ENCODE measurements at places on chromosomes 4 and X.

- no peak for DNase-seq
Observed at GRCh38 chr4:156677656-156678055, 293.9 kb downstream of the PDGFC start.

DNA sequence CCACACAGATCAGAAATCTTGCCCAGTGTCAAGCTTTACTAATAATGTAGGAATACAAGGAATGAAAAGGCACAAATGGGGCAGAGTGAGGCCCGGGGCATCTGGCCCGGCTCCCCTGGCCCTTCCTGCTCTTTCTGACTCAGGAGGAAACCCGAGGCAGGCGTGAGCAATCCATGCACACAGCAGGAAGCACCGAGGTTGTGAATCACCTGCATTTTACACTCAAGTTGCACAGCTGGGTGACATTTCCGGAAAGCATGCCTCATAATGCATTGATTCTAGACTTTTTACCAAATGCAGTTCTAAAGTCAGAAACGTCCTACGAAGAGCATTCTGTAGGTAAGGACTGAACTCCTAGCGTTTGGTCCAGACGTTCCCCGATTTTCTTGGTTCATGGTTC lies 38.9 kb downstream of the PRIMPOL start:
- DNase-seq = no peak

DNA sequence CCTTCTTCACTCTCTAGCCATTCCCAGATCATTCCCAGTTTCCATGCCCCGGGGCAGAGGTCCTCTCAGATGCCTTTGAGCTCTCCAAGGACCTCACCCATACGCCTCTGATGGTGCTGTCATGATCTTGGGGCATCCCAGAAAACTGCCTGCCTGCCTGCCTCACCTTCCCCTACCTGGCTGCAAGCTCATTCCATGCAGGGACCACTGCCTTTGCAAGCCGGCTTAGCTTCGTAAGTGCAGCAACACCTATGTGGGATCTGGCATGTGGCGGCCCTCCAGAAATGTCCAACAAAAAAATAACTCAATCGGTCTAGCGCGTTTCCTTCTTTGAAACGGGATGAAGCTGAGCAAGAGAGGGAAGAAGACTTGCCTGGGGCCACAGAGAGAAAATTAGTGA lies 53.0 kb downstream of the C4orf50 start:
- DNase-seq = no peak

GRCh38 chrX:150032742-150033141 lies 94.5 kb upstream of the EOLA2 start:
- DNase-seq = no peak

- no peak for DNase-seq
Observed at GRCh38 chr4:72208421-72209075, 176.7 kb downstream of the NPFFR2 start.

- DNase-seq = no peak
Observed at GRCh38 chr4:20091781-20092180, 159.9 kb upstream of the SLIT2 start.
